ENCODE measurements at places on chromosomes 6 and 20.

DNA sequence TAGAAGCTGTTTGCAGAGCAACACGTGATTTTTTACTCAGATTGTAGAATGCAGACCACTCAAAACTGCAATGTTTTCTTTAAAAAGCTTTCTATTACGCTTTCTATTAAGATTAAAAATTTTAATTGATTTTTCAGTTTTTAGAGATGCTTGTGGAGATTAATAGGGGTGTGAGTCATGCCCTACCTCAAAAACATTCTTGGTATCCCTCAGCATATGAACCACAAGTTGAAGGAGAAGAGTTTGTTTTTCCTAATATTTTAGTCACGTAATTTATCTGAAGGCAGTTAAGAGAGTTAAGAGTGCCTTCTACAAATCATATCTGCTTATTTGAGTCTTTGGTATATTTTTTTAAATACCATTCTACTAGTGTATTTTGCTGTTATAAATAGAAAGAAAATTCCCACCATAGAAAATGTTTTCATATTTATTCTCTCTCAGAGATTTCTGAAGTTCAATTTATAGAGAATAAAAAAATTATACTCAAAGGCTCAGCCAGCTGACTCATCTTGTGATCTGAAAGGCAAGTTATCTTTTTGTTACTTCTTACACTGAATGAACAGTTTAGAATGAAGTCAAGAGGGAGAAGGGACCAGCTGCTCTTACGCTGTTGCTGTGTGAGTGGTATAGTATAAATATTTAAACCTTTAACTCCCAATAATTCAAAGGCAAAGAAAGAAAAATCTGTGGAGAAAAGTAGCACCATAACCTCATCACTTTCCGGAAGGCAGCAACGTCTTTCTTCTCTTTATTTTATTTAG is 7.6 kb downstream of the RIPOR2 start:
- DNase-seq = no peak

DNA sequence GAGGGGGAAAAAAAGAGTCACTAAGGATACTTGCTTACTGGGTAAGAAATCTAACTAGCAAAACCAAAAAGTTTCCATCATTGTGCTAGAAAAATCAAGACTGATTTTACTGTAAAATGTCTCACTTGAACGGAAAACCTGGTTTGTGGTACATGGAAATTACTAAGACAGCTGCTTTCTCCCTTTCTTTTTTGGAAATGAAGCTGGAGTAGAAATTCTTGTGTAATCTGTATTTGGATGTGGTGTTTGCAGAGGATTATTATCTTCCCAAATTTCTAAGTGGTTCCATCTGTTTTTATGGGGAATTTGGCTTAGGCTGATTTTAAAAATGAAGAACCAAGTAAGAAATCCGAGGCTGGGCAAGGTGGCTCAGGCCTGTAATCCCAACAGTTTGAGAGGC is 20.4 kb downstream of the EPB41L2 start:
- DNase-seq = no peak

DNA sequence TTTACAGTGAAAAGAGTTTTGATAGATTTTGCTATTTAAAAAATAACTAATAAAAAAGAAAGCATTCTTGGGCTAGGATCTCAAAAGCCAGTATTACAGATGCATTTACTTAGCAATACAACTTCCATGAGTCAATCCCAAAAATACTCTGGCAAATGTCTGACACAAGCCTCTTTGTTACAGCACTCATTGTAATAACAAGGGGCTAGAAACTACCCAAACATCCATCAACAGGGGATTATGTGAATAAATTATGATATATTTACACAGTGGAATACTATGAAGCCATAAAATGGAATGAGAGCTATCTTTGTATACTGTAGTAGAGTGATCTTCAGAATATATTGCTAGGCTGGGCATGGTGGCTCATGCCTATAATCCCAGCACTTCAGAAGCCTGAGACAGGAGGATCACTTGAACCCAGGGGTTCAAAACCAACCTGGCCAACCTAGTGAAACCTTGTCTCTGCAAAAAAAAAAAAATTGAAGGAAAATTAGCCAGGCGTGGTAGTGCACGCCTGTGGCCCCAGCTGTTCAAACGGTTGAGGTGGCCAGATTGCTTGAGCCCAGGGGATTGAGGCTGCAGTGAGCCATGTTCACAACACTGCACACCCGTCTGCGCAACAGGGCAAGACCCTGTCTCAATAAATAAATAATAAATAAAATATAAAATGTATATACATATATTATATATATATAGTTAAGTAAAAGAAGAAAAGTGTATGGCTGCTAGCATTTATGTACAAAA is 34.7 kb upstream of the TOP1 start:
- DNase-seq = no peak

GRCh38 chr6:12911427-12911826 is 194.9 kb downstream of the PHACTR1 start:
- DNase-seq = peak; percentile 90

DNA sequence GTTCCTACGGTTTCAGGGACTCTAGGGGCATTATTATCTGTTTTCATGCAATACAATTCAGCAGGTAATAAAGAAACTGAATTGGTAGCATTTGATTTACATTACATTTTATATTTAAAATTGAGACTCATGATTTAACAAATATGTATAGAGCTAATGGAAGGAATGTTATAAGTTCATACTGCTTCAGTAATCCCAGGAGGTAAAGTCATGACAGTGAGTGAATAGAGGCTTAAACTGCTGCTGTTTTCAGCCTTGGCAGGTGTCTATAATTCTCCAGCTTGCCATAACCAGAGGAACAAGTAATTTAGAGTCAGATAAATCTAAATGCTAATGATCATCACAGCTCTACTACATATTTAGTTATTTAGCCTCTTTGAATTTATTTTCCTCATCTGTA is 360.8 kb upstream of the MANEA start:
- DNase-seq = no peak

- DNase-seq = no peak
Observed at GRCh38 chr20:59788811-59789397, 144.5 kb downstream of the SYCP2 start.

DNA sequence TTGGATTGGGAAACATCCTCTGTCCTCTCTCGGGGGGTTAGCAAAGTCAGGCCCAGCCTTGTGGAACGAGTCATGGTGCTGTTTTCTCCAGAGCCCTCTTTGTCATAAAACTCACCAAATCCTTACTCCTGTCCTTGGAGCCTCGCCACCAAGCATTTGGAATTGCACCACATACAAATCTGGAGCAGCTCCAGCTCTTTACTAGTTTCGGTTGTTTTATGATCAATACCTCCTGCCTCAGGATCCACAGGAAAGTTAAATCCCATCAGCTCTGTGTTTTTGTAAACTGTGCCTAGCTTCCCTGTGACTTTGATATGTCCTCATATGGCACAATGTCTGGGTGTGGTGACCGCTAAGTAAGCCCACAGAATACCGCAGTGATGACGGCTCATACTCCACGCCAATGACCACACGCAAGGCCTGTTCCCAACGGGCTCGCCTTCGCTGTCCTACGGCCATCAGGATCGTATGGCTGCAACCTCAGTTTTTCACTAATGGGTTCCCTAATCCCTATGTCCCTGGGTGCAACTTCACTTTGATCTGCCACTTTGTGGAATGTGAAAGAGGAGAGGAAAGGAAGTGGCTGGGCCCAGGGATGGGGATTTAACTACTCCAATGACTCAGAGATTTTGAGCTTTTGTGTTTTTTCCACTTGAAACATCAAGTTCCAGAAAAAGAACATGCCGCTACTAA is 111.3 kb upstream of the FOXQ1 start:
- DNase-seq = no peak

DNA sequence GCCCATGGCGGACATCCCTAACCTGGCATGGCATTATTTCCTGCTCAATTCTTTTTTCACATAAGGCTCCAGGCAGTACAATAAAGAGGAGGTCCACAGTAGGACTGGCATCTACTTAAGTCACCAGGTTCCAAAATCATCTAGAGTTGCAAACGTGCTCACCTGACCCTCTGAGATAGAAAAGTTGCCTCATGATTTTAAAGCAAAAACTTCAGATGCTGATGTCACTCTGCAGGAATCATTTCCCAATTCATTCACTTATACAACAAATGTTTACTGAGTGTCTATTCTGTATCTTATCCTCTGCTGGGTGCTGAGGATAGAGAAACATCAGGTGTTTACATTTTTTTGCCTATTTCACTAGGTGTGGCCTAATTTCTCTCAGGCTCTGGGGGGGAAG is 2.2 kb downstream of the ADGRF4 start:
- no peak for DNase-seq

GRCh38 chr20:12825226-12825595 is 183.6 kb upstream of the SPTLC3 start:
- DNase-seq = no peak

DNA sequence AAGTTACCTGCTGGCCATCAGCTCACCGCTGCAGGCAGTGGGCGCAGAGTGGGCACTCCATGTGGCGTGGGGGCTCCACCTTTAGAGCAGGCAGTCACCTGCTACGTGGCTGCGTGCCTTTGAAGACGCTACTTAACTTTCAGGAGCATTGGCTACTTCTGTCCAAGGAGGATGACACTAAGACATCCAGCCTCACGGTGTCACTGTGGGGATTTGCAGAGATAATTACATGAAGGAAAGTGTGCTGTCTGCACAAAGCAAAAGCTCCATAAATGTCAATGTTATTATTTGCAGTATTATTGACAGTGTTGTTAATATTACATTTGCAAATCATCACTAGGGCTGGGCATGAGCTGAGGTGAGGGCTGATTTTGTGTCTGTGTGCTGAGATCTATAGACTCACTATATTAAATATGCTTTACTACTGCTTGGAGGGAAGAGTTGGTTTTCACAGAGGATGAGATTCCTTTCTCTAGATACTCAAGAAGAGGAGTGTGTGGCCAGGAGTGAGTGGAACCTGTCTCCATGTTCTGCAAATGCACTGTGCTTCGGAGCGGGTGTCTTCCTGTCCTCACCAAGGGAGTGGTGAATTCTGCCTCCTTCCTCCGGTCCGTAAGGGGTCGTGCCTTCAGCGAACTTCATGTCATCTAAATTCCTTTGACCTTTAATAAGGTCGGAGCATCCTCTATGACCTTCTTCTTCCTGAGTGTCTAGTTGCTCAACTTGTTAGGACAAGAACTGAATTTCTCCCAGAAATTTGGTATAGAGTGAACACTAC is 165.8 kb upstream of the SYNDIG1 start:
- no peak for DNase-seq

- no peak for DNase-seq
Observed at GRCh38 chr6:35594503-35595186, 81.9 kb upstream of the TULP1 start.

DNA sequence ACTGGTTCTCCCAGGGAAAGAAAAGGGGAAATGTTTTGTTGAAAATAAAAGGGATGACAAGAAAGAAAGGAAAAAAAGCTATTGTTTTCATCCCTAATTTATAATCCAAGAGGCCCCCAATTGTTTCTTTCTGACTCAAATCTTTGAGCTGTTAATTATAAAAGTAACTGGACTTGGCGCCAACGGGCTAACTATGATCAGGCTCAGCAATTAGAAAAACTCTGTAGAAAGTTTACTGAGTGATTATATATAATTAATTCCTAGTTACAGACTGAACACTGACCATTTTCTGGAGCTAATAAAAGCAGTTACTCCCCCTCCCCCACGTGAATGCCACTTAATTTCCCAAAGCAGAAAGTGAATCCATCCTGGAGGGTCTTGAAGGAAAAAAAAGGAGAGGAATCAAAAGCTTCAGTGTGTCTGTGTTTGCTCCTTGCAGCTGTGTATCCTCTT is 3.2 kb downstream of the ZMYND8 start:
- DNase-seq = peak; percentile 56

All from brain (organoid and tissue), 16 donors.